ENCODE measurements at places on chromosomes 3 and 15.
A peak's percentile ranks its signal among the peaks of the same experiment; 100 is the strongest.

- peaks cover 11% of the 10 kb centered on the region for H3K4me1 ChIP-seq
- H3K27me3 ChIP-seq = peaks cover 17% of the 10 kb centered on the region
- H3K36me3 ChIP-seq = no peaks in the 10 kb centered on the region
- no peak overlapping the region for H3K27ac ChIP-seq
- no peak for DNase-seq
These were observed 68.5 kb downstream of the SAMMSON start for GRCh38 chr3:70067860-70068521.

- H3K27me3 ChIP-seq = no peaks in the 10 kb centered on the region
- no peak overlapping the region for H3K27ac ChIP-seq
- H3K36me3 ChIP-seq = no peaks in the 10 kb centered on the region
- H3K4me3 ChIP-seq = no peak overlapping the region
- DNase-seq = no peak
These were observed 62.4 kb upstream of the STAC start for GRCh38 chr3:36317915-36318314.

GRCh38 chr3:43762451-43762850 lies 71.7 kb downstream of the ABHD5 start:
- DNase-seq = no peak
- H3K27me3 ChIP-seq = no peaks in the 10 kb centered on the region
- H3K36me3 ChIP-seq = no peaks in the 10 kb centered on the region

DNA sequence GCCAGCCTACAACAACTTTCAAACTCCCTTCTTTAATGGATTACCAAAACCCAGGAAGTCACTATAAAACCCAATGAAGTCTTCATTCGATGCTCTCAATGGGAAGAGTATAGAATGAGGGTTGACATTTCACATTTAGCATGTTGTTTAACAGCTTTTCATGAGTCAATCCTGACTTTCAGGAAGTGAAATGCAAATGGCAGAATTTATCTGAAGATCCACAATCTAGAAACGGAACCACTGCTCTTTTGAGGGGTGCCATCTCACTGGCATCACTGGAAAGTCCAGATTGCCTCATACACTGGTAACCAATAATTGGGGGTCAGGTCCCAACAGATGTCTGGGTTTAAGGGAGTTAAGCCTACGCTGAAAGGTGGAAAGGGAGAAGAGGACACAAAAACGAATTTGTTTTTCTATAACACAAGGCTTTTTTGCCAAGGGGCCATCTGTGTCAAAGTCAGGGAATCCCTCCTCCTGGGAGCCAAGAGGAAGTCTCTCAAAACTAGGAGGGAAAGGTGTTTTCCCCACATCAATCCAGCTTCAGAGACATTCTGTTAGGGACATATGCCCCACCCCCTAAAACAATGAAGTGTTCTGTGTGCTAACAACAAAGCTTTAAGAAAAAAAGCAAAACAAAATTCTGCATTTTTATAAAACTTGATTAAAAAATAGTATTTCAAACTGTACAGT lies 12.0 kb upstream of the ATP1B3 start:
- no peaks in the 10 kb centered on the region for H3K27me3 ChIP-seq
- peaks cover 31% of the 10 kb centered on the region for H3K4me1 ChIP-seq
- no peak for DNase-seq
- peak overlapping the region; percentile 40 for H3K27ac ChIP-seq
- H3K36me3 ChIP-seq = no peaks in the 10 kb centered on the region
- H3K4me3 ChIP-seq = no peak overlapping the region

- H3K36me3 ChIP-seq = no peaks in the 10 kb centered on the region
- no peaks in the 10 kb centered on the region for H3K4me1 ChIP-seq
These were observed 28.5 kb upstream of the LRRC34 start for GRCh38 chr3:169841171-169841570.

- DNase-seq = no peak
- no peaks in the 10 kb centered on the region for H3K27me3 ChIP-seq
- H3K27ac ChIP-seq = no peak overlapping the region
These were observed 281.4 kb upstream of the KCNH8 start for GRCh38 chr3:18866899-18867298.

GRCh38 chr3:189567322-189567721 lies 63.9 kb upstream of the TP63 start:
- no peak overlapping the region for H3K27ac ChIP-seq
- H3K36me3 ChIP-seq = no peaks in the 10 kb centered on the region
- DNase-seq = no peak
- no peaks in the 10 kb centered on the region for H3K4me1 ChIP-seq
- H3K27me3 ChIP-seq = no peaks in the 10 kb centered on the region

- peak overlapping the region; percentile 93 for H3K27ac ChIP-seq
- no peaks in the 10 kb centered on the region for H3K27me3 ChIP-seq
- H3K36me3 ChIP-seq = peaks cover 20% of the 10 kb centered on the region
- peak overlapping the region; percentile 96 for H3K4me3 ChIP-seq
- peak; percentile 57 for DNase-seq
These were observed 406 bp upstream of the MPI start for GRCh38 chr15:74889390-74889882.

GRCh38 chr3:138646513-138646912 lies 37.9 kb downstream of the FAIM start:
- no peaks in the 10 kb centered on the region for H3K27me3 ChIP-seq
- no peak for DNase-seq
- H3K36me3 ChIP-seq = peaks cover 30% of the 10 kb centered on the region
- H3K27ac ChIP-seq = no peak overlapping the region

DNA sequence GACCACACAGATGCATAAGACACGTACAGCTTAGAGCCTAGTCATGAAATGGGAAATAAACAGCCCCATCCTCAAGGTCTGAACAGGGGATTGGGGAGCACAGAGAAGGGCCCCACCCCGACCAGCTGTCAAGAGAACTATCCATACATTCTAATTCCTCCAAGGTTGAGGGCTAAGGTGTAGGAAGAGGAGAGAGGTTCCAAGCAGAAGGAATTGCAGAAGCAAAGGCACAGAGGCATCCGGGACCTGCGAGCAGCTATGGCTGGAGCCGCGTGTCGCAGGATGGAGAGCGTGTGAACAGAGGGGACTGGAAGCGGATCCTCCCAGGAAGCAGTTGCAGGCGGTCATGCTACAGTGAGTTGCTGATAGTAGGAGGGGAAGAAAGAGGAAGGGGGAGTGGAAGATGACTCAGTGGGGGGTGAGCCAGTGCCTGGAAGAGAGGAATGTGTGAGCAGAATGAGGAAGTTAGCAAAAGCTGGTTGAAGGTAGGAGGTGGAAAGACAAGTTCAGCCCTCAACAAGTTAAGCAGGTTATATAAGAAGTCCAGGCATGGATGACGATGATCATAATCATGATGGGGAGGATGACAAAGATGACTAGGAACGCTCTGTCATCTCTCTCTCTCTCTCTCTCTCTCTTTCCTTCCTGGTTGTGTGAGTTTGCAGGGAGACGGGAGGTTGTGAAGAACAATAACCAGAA lies 89.7 kb downstream of the LIPC start:
- no peak overlapping the region for H3K4me3 ChIP-seq
- peaks cover 74% of the 10 kb centered on the region for H3K4me1 ChIP-seq
- peak overlapping the region; percentile 27 for H3K27ac ChIP-seq
- H3K36me3 ChIP-seq = no peaks in the 10 kb centered on the region

- no peak for DNase-seq
- no peak overlapping the region for H3K27ac ChIP-seq
- H3K4me3 ChIP-seq = no peak overlapping the region
- peaks cover 5% of the 10 kb centered on the region for H3K27me3 ChIP-seq
These were observed 127.5 kb downstream of the CLSTN2 start for GRCh38 chr3:140062461-140062860.
